Islet precursor cell (in vitro differentiated cells): ENCODE measurements at places on chromosomes 4 and X.

DNA sequence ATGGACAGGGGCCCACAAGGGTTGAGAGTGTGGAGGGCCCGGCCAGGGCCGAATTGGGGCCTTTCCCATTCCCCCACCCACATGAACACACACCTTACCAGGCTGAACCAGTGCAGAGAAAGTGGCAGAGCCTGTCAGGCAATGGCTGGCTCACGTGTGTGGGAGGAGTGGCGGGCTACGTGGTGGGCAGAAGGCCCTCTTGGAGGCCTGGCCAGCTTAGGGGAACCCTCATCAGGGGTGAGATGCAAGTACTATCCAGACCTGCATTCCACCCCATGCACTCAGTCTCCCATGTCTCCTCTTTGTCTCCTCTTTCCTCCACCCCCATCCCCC is 965 bp downstream of the TCEAL4 start:
- DNase-seq, result peak; percentile 59

DNA sequence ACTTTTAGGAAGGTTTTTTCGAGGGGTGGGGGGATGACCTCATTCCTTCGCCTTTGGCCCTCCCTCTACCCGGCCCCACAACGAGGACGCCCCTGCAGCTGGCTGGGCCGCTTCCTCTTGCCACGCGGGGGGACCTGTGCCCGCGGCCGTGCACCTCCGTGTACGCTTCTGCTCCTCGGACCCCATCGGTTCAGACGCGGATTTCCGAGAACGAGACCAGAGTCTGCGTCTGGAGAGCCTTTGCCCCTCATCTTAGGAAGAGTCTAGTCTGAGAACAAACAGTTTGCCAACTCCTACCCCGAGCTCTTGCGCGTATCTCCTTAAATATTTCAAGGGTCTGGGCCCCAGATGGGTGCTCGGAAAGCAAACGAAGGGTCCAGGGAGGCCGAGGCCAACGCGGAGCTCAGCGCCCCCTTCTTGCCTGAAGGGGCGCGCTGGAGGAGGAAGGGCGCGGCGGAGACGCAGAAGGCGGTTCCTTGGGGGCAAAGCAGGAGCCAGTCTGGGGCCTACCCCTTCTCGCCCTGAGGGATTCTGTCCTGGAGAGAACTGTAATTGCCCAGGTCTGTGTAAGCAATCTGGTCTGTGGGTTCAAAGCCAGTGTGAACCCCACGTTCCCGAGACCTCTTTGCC is 3.9 kb upstream of the SFRP2 start:
- peak; percentile 65 for DNase-seq

DNA sequence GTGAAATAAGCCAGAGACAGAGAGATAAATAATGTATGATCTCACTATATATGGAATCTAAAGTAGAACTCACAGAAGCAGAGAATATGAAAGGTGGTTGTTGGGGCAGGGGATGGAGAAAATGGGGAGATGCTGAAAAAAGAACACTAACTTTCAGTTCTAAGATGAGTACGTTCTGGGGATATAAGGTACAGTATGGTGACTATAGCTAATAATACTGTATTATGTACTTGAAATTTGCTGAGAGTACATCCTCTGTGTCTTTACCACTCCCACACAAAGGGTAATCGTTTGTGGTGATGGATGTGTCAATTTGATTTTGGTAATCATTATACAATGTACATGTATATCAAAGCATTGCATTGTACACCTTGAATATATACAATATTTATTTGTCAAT is 6.6 kb downstream of the FBXL5 start:
- no peak for DNase-seq

DNA sequence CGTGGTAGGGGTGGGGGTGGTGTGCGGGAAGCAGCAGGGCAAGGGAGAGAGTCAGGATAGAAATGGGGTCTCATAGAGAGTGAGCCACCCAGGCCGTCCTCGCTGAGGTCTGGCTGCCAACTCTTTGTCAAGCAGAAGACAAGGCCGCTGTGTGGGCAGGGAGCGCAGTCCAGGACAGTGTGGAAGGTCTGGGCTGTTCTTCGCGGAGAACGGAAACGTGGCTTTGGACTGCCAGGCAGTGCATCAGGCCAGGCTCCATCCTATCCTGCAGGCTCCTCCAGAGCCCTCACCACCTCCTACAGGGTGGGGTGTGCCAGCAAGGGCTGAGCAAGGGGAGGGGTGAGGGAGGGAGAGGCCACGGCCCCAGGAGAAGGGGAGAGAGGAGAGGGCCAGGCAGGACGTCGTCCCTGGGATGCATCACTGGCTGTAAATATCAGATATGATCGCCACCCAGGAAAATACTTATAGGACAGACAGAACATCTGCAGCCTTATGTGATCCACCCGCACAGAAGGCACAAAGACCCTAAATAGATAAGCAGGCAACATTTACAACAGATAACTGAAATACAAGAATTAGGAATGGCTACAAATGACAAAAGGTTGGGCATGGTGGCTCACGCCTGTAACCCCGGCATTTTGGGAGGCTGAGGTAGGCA is 85.3 kb downstream of the ABLIM2 start:
- no peak for DNase-seq

DNA sequence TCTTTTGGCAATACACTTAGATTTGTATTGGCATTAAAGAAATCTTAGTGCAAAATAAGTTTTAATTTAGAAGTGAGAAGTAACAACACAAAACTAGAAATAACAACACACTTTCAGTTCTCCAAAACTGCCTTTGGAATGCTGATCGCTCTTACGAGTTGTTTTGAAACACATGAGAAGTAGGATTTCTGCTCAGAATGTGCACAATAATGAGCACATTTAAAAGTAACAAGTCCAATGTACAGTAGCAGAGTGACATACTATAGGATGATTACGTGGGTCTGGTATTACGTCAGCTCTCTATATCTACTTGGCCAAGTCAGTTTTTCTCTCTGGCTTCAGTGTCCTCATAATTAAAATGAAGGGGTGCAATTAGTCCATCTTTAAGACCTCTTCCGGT is 164.8 kb downstream of the CHM start:
- DNase-seq, result no peak

GRCh38 chr4:70715097-70715496 is 6.7 kb upstream of the RUFY3 start:
- no peak for DNase-seq

DNA sequence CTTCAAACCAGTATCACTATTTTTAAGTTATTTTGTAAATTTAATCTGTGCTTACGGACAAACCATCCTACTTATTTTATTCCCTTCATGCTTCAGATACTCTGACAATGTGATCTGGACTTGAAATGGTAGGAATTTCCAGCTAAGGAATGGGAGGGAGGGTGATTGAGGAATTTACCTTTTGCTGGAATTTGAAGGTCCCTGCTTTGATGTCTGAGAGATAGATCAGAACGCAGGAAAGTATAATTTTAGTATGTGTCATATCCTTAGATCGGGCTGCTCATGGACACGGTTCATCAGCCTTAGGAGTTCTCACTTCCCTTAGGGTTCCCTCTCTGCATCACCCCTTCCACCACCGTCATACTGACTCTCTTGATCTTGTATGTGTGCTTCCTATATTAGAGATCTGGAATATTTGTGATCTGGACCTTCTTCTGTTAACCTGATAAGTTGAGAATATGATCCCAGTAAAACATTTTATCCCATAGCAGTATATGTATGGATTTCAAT is 16.8 kb downstream of the OCRL start:
- no peak for DNase-seq

- DNase-seq, result no peak
Measured at GRCh38 chr4:147717878-147718277, 14.0 kb upstream of the ARHGAP10 start.

- no peak for DNase-seq
Measured at GRCh38 chrX:85964744-85965143, 82.6 kb downstream of the CHM start.

GRCh38 chrX:80316526-80316925 is 103.7 kb upstream of the TENT5D start:
- DNase-seq, result no peak

DNA sequence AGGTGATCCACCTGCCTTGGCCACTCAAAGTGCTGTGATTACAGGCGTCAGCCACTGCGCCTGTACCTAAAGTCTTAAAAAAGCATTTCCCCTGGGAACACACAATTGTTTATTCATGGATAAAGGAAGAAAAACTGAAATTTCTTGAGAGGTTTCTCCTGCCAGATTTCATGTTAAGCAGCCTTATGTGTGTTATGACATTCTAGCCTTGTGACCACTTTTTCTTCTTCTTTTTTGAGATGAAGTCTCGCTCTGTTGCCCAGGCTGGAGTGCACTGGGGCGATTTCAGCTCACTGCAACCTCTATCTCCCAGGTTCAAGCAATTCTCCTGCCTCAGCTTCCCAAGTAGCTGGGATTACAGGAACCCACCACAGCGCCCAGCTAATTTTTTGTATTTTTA is 57.8 kb upstream of the PLAC8 start:
- DNase-seq, result no peak

GRCh38 chrX:30301208-30301607 is 8.0 kb downstream of the NR0B1 start:
- no peak for DNase-seq

DNA sequence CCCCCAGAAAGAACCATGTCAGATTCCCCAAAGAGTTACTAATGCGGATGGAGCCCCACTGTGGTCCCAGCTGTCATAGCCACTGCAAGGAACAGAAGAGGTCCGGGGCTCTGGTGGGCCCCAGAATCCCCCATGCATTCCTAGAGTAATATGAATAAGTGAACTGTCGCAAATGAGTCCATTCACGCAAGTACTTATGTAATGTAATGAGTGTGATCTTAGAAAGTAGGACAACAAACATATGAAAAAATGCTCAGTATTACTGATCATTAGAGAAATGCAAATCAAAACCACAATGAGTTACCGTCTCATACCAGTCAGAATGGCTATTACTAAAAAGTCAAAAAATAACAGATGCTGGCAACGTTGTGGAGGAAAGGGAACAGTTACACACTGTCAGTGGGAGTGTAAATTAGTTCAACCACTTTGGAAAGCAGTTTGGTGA is 141.5 kb upstream of the RBPJ start:
- DNase-seq, result no peak

- no peak for DNase-seq
Measured at GRCh38 chr4:673349-674091, 556 bp downstream of the ATP5ME start.

- no peak for DNase-seq
Measured at GRCh38 chr4:114076899-114077570, 97.6 kb upstream of the ARSJ start.
